AG08395 (cell line): ENCODE measurements at places on chromosomes 2 and 18.

- DNase-seq = peak; percentile 35
Observed at GRCh38 chr18:45171679-45172191, 443.5 kb upstream of the SLC14A2 start.

DNA sequence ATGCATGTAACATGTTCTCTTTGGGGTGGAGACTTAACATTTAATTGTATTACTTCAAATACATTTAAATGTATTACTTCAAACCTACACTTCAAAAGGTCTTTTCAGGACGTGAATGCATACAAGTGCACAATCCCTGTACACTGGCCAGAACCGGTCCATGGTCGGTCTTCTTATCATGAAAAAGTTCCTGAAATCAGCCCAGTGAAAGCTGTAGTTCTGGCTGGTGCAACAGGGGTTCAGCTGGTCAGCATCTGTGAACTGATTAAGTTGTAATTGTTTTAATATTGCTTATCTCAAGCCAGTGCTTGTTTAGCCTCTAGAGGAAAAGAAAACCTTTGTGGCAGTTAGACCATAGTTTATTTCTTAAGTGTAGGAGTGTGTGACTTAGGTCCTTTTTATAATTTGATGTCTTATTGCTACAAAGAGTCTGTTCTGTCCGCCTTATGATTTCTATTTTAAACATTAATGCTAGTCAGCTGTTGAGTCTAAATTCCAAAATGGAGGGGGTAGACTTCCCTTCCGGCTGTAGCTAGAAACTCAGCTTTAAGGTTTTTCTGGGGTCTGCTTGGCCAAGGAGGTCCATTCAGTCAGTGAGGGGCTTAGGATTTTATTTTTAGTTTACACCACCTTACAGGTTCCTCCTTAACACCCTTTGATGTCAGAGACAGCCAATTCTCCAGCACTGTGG lies 768 bp upstream of the CYBRD1 start:
- DNase-seq = no peak

DNA sequence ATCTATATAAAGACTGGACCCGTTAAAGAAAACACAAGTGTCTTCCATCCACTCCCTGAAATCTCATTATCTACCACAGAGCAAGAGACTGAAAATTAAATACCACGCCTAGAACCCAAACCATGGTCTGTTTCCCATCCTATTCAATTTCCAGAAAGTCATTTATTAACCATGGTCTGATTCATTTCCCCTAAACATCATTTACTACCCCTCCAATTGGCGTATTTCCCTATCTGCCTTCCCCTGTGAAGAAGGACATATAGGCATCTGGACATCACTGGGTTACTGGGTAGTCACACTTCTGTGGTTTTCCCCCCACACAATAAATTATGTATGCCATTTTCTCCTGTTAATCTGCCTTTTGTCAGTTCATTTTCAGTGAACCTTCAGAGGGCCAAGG lies 30.8 kb downstream of the CCDC93 start:
- no peak for DNase-seq

DNA sequence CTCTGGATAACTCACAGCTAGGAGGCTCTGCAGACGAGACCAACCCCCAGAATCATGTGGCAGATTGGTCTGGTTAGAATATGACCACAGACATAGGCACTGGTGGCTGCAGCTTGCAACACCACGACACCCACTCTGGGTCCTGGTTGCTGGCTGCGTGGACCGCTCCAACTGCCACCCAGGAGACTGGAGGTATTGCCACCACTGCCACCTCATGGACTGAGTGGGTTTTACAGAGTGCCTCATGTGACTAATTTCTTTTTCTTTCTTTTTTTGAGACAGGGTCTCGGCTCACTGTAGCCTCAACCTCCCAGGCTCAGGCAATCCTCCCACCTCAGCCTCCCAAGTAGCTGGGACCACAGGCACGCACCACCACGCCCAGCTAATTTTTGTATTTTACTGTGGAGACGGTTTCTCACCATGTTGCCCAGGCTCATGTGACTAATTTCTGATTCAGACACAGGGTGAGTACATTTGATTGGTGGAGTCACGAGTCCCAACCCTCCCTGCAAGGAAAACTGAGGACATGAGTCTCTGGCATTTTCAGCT lies 29.9 kb upstream of the NT5DC4 start:
- DNase-seq = peak; percentile 44

DNA sequence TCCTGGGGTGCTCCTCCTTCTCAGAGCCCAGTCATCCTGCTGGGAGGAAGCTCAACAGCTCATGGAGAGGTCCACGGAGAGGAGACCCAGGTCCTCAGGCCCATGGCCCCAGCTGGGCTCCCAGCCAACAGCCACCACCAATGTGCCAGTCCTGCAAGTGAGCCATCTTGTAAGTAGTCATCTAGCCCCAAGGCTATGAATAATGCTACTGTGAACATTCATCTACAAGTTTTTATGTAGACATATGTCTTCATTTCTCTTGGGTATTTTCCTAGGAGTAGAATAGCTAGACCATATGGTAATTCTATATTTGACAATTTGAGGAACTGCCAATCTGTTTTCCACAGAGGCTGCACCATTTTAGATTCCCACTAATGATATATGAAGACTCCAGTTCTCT lies 166.1 kb downstream of the MTCL1 start:
- no peak for DNase-seq

DNA sequence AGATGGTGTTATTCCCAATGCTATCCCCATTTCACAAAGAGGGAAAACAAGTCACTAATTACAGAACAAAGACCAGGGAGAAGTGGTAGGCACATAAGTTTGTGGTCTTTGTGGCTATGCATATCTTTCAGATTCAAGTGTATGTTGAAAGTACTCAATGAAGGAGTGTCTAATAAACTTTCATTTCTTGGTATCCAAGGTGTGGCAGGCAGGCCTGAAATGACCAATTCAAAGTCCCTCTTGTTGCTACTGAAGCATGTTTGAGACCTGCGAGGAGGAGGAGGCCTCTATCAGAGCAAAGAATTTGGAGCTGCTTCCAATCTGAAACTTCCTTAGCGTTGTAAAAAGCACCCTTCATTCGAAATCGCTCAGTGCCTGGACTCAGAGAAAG lies 60.9 kb upstream of the KLF7 start:
- no peak for DNase-seq

GRCh38 chr2:41771710-41772109 lies 276.1 kb upstream of the PKDCC start:
- no peak for DNase-seq

DNA sequence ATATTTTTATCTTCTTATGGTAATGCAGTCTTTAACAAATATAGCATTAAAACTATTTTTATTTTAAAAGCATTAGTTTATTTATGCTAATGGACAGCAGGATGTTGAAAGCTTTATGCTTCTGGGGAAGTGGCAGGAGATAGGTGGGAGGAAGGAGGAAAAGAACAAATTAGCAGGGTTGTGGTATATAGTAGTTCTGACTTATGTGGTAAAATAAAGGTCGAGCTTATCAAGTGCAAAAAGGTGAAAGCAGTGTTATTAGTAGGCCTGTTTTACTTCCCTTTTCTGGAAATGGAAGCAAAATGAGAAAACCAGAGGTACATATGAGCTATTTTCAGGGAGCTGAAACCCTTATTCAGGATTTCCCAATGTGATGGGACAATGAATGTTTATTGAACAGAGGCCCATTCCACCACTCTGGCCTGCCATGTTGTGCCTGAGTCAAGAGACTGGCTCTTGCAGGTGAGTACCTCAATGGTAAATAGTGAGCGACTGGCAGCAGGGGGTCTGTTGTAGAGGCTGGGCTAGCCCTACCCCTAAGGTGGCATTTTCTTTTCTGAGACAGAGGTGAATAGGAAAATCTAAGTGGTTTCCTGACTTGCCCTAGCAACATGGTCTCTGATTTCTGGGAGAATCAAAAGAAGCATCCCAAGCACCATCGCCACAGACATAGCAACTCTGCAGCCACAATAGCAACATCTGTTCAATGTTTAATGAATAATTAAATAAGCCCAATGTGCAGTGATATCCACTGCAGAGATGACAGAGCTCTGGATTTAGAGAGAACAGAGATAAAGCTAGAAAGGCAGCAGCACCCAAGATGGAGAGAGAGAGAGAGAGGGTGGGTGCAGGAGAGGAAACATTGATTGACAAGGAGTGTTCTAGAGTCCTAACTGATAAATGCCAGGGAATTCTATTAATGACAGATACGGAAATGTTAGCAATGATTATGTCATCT lies 119.7 kb downstream of the UPP2 start:
- DNase-seq = no peak

GRCh38 chr2:24382363-24383073 lies 22.2 kb upstream of the ITSN2 start:
- peak; percentile 74 for DNase-seq

- peak; percentile 48 for DNase-seq
Observed at GRCh38 chr18:2656237-2656980, 883 bp downstream of the SMCHD1 start.

- DNase-seq = no peak
Observed at GRCh38 chr2:99386011-99386410, 48.8 kb downstream of the EIF5B start.

- DNase-seq = no peak
Observed at GRCh38 chr2:9335322-9335832, 88.0 kb downstream of the ITGB1BP1 start.

GRCh38 chr18:37332628-37333420 lies 232.8 kb downstream of the CELF4 start:
- DNase-seq = no peak

- DNase-seq = no peak
Observed at GRCh38 chr2:120861191-120861575, 125.5 kb downstream of the GLI2 start.

DNA sequence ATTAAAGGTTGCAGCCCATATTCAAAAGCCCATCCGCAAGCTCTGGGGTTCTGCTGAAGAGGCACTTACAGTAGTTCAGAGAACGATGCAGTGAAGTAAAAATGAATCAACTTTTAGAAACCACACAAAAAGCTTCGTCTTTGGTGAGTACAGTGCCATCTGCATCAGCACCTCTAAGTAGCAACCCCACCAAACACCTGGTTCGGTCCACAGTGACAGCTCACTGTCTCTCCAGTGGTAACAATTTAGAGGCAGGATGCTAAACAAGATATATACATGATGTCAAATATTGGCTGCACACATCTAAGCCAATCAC lies 275.4 kb upstream of the TCF4 start:
- no peak for DNase-seq

DNA sequence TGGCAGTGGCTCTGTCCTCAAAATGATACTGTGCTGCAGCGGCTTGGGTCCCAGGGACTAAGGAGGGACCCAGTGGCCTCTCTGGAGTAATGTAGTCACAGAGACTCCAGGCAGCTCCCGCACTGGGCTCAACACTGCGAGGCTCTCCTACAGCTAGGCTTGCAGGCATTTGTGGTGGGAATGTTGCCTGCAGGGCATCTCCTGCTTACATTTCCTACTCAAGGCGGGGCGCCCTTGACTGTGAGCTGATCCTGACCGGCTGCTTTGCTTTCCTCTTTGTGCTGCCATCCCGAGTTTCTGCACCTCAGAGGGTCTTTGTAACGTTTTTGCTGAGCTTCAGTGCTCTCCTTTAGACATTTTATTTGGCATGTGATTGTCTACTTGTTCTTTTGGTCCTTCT lies 177.4 kb upstream of the FN1 start:
- no peak for DNase-seq

DNA sequence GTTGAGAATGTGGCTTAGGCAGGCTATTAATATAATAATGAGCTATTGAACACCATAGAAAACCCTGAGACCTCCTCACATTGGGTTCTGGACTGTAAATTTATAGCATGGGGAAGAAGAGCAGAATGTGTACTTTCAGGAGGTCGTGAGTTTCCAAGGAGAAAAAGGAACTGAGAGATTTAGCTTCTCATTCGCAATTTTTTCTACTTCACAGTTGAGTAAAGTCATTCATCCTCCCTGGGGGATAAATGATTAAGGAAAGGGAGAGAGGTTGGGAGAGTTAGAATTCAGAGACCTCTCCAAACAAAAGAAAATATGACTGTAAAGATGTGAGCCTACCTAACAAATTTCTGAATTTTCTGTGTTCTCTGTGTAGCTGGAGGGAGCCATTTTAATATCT lies 205.8 kb upstream of the CYRIA start:
- no peak for DNase-seq

DNA sequence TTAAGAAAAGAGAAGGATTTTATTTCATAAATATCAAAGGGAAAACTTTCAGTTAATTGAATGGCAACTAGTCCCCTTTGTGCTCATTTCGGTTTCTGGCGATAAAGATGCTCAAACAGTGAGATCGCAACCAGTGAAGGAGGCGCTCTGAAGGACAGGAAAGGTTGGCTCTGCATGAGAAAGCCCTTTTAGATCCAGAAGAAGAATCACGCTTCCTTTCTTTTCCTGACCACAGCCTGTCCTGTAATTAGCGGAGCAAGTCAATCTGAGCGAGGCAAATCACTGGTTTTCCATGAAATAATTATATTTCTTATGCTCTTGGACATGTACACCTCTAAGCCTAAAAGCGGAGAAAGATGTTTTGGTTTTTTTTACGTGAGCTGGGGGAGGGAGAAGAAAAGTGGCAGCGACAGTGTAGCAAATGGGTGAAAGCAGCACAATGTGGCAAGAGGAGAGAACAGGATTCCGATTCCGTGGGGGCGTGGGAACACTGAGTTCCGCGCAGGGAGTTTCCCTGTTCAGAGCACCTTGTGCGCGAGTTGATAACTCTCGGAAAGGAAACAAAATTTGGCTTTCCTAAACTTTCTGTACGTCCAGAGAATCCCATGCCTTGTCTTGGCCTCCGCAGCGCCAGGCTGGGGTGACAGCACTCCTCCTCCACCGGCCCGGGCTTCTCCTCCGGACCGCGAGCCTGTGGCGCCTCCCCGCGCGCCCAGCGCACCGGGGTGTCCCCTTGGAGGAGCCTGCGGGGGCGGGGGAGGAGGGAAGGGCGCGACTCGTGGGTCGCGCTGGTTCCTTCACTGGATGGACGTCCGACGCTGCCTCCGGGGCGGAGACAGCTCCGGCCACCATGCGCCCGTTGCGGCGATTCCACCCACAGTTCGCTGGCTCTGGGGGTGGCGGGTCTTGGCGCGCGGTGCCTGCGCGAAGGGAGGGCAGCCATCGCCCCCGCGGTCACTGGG lies 620 bp upstream of the SLC9A2 start:
- DNase-seq = no peak

DNA sequence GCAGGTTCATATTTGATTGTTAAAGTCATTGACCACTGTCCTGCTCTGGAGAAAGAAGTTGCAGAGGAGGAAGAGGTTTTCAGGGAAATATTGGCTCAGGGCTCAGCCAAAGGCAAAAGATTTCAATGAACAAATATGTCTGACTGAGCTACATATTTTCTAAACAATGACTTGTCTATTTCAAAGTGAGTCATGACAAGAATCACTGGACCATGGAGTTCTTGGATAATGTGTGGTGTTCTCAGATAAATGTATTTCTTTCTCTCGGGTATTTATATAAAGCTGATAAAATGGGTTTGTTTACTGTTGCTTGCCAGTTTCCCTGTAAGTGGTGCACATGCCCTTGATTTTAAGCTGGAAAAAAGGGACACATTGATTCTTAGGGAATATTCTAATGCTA lies 34.3 kb upstream of the RMP24 start:
- no peak for DNase-seq

DNA sequence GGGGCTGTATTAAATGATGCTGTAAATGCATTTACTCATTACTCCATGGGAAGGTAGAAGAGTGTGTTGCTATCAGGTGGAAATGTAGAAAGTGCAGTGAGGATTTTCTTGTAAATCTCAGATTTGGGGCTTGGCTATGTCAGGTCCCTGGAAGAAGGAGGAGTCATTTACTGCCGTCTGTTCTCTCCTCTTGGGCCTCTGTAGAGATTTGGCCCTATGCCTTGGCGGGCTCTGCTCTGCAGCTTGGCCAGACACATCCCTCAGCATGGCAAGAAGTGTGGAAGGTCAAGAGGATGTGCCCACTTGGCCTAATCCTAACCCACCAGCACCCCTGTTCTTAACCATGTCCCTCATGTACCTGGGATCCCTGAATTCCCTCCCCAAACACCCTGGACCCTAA lies 6.7 kb downstream of the IL1R1 start:
- DNase-seq = no peak
